Epithelial cell of esophagus (primary cell): ENCODE measurements at places on chromosomes 2 and 18.

- no peak for DNase-seq
Observed at GRCh38 chr2:11889101-11889850, 142.8 kb downstream of the LPIN1 start.

- DNase-seq: no peak
Observed at GRCh38 chr2:234555616-234556249, 58.9 kb upstream of the ARL4C start.

- DNase-seq: no peak
Observed at GRCh38 chr2:129797489-129798300, 181.8 kb upstream of the RAB6C start.

DNA sequence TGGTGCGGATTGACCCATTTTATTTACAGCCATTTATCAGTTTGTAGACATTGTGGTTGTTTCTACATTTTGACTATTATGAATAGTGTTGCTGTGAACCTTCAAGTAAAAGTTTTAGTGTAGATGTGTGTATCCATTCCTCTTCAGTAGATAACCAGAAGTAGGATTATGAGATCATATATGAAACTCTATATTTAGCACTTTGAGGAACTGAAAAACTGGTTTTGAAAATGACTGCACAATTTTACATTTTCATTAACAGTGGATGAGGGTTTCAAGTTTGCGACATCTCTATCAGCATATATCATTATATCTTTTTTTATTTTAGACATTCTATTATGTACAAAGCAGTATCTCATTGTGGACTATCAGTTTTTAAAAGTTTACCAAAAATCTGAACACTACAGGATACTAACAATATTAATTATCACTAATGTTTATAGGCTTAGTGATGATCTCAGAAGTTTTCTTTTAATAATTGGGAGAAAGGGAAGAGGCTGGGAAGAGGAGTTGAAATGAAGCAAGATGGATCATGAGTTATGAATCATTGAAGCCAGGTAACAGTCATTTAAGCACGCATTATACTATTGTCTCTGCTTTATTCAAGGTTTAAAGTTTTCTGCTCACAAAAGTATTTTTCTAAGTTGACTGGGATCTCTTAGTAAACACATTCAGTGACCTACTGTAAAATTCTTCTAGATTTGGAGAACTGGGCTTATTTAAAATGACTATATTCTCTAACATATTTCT lies 329.0 kb upstream of the LRATD1 start:
- peak; percentile 62 for DNase-seq

GRCh38 chr2:47551800-47552525 lies 149.0 kb downstream of the MSH2 start:
- DNase-seq: no peak

GRCh38 chr2:127146820-127147502 lies 40.0 kb upstream of the BIN1 start:
- DNase-seq: no peak

- DNase-seq: peak; percentile 36
Observed at GRCh38 chr18:56374007-56374655, 264.3 kb downstream of the TXNL1 start.

GRCh38 chr18:30915336-30915988 lies 127.1 kb downstream of the DSC3 start:
- DNase-seq: no peak

- peak; percentile 32 for DNase-seq
Observed at GRCh38 chr2:88738271-88738670, 46.8 kb downstream of the RPIA start.

GRCh38 chr2:55732854-55733253 lies 39.2 kb upstream of the PNPT1 start:
- no peak for DNase-seq

- DNase-seq: no peak
Observed at GRCh38 chr2:160820691-160821090, 327.1 kb upstream of the RBMS1 start.

DNA sequence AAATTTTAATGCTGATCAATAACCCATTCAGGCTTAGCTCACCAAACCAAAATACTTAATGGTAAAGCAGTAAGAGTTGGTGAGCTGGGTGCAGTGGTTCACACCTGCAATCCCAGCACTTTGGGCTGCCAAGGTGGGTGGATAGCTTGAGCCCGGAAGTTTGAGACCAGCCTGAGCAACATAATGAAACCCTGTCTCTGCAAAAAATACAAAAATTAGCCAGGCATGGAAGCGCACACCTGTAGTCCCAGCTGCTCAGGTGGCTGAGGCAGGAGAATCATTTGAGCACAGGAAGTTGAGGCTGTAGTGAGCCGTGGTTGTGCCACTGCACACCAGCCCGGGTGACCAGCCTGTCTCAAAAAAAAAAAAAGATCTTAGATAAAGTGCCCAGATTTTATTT lies 35.7 kb upstream of the MPP4 start:
- no peak for DNase-seq
